Right lung (tissue), 10 donors: ENCODE measurements at places on chromosomes 3 and 15. TPM values are rescaled to one million over a fixed set of nuclear protein-coding genes. Genes with fewer than 3 reads are reported as not detected.

The TRH gene
- polyA plus RNA-seq = 0.52 TPM

The CHL1 gene
- polyA plus RNA-seq = 1.8 TPM

The UTS2B gene
- polyA plus RNA-seq = 0.67 TPM

The ALDH1A2 gene
- 55.8 TPM for polyA plus RNA-seq

The GOLGB1 gene
- polyA plus RNA-seq = 71.1 TPM

The REC114 gene
- not detected for polyA plus RNA-seq

The GOLGA8S gene
- 1.5 TPM for polyA plus RNA-seq
